Suprapubic skin (tissue), 4 donors: ENCODE measurements at places on chromosomes 7 and 10. TPM values are rescaled to one million over a fixed set of nuclear protein-coding genes. Genes with fewer than 3 reads are reported as not detected.

MALRD1 gene
- not detected for total RNA-seq

DNA sequence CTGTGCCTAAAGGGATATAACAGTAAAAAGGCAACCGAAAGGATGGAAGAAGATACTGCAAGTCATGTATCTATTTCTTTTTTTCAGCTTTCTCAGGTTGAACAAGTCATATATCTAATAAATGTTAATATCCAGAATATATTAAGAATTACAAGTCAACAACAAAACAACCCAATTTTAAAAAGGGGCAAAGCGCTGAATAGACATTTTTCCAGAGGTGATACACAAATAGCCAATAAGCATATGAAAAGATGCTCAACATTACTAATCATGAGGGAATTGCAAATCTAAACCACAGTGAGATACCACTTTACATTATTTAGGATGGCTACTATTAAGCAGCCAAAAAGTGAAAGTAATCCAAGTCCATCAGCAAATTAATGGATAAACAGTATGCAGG lies 23.0 kb downstream of the DBF4 start:
- H3K27ac ChIP-seq: no peak overlapping the region
- H3K4me1 ChIP-seq: no peaks in the 10 kb centered on the region
- no peak for DNase-seq
- peaks cover 21% of the 10 kb centered on the region for H3K36me3 ChIP-seq
- no peaks in the 10 kb centered on the region for H3K27me3 ChIP-seq
- H3K4me3 ChIP-seq: no peak overlapping the region

NEUROD6 gene
- total RNA-seq: not detected

DNA sequence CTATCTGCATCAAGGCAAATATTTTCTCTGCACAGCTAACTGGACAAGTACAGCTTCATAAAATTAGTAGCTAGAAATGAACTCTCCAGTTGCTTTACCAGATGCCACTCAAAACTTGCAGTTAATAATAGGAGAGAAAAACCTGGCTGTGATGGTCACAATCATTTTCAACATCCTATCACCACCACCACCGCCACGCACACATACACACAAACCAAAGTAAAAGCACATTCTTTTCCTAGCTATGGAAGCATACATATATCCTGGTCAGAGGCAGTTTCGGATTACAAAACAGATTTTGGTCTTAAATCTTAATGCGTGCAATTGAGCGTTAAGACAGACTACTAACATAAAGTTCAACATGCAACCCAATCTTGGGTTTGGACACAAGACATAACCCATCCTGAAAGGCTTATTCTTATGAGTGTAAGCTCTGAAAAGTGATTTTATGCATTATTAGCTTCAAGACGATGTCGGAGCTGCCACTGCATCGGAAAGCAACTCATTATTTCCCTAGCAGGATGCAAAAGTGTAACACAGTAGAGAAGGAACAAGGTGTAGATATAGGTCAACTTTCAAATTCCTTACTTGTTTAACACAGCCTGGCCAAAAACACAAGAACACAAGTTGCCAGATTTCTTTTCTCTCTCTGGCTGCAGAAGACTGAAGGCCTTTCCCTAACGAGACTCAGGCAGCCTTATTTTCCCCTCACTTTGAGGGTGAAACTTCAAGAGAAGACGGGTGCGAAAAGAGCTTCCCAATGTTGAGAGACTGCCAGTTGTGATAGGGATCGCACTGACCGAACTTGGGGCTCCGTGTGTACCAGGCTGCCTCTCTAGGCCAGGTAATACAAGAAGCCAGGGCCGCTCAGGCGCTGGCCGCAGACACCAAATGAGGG lies 1.2 kb downstream of the CACUL1 start:
- H3K4me1 ChIP-seq: peaks cover 35% of the 10 kb centered on the region
- no peaks in the 10 kb centered on the region for H3K36me3 ChIP-seq
- no peaks in the 10 kb centered on the region for H3K27me3 ChIP-seq
- H3K27ac ChIP-seq: peak overlapping the region; percentile 84
- H3K4me3 ChIP-seq: peak overlapping the region; percentile 67
- DNase-seq: no peak

GRCh38 chr10:11237571-11237970 lies 219.9 kb downstream of the CELF2 start:
- H3K36me3 ChIP-seq: no peaks in the 10 kb centered on the region
- no peak for DNase-seq
- no peak overlapping the region for H3K27ac ChIP-seq
- no peak overlapping the region for H3K4me3 ChIP-seq
- H3K27me3 ChIP-seq: no peaks in the 10 kb centered on the region

KIN gene
- 9.9 TPM for total RNA-seq

- H3K4me1 ChIP-seq: peaks cover 23% of the 10 kb centered on the region
- no peak overlapping the region for H3K4me3 ChIP-seq
- no peaks in the 10 kb centered on the region for H3K27me3 ChIP-seq
- no peaks in the 10 kb centered on the region for H3K36me3 ChIP-seq
These were observed 69.6 kb downstream of the ATXN7L1 start for GRCh38 chr7:105806592-105807447.

DNA sequence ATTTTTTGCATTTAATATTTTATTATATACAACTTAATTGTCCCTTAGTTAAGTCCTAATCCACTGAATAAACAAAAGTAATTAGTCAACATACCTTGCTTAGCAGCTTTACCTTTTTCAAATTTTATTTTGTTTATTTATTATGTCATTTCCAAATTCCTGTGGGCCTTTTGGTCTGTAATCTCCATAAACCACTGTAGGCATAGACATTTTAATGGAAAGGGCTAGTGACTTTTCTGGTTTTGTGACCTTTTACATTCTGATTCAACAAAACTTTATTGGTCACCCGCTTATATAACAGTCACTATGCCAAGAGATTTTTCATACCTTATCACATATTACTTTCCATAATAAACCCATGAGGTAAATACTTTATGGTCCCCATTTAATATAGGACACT lies 181.3 kb upstream of the PRPS1L1 start:
- DNase-seq: no peak
- no peaks in the 10 kb centered on the region for H3K36me3 ChIP-seq
- no peak overlapping the region for H3K27ac ChIP-seq
- H3K4me1 ChIP-seq: no peaks in the 10 kb centered on the region
- no peak overlapping the region for H3K4me3 ChIP-seq
- no peaks in the 10 kb centered on the region for H3K27me3 ChIP-seq

WNT8B gene
- total RNA-seq: 0.34 TPM

SPDYE2 gene
- 0.64 TPM for total RNA-seq

GRCh38 chr10:21130683-21131442 lies 233.8 kb upstream of the NEBL start:
- peaks cover 12% of the 10 kb centered on the region for H3K4me1 ChIP-seq
- DNase-seq: no peak
- H3K27ac ChIP-seq: no peak overlapping the region
- H3K36me3 ChIP-seq: no peaks in the 10 kb centered on the region

MRC1 gene
- 7.0 TPM for total RNA-seq

DNA sequence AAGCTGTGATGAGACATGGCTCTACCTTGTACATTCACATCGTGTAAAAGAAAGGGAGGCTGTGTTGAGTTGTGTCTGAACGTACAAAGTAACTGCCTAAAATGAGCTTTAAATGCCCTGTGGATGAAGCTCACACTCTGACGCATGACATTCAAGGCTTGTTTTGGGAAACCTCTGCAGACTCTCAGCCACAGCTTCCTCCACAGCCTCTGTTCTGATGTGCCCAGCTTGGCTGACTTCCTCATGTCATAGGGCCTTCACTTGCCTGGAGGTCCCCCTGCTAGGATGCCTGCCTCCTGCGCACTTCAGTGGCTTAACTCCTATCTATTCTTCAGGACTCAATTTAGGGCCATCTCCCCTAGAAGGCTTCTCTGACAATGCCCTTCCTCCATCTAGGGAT lies 230.0 kb upstream of the HABP2 start:
- no peaks in the 10 kb centered on the region for H3K27me3 ChIP-seq
- peaks cover 12% of the 10 kb centered on the region for H3K4me1 ChIP-seq
- H3K27ac ChIP-seq: no peak overlapping the region
- no peak for DNase-seq
- H3K36me3 ChIP-seq: no peaks in the 10 kb centered on the region

GRCh38 chr7:133582766-133583523 lies 330.1 kb downstream of the EXOC4 start:
- no peaks in the 10 kb centered on the region for H3K4me1 ChIP-seq
- no peak for DNase-seq
- no peak overlapping the region for H3K27ac ChIP-seq
- no peak overlapping the region for H3K4me3 ChIP-seq
- H3K27me3 ChIP-seq: no peaks in the 10 kb centered on the region

- peaks cover 26% of the 10 kb centered on the region for H3K4me1 ChIP-seq
- no peak for DNase-seq
- no peak overlapping the region for H3K27ac ChIP-seq
- H3K36me3 ChIP-seq: no peaks in the 10 kb centered on the region
- no peak overlapping the region for H3K4me3 ChIP-seq
These were observed 68.2 kb downstream of the CUX1 start for GRCh38 chr7:101885597-101885955.
